Ascending aorta (tissue), 2 donors: ENCODE measurements at places on chromosomes 7 and 10. TPM values are rescaled to one million over a fixed set of nuclear protein-coding genes. Genes with fewer than 3 reads are reported as not detected.

DNA sequence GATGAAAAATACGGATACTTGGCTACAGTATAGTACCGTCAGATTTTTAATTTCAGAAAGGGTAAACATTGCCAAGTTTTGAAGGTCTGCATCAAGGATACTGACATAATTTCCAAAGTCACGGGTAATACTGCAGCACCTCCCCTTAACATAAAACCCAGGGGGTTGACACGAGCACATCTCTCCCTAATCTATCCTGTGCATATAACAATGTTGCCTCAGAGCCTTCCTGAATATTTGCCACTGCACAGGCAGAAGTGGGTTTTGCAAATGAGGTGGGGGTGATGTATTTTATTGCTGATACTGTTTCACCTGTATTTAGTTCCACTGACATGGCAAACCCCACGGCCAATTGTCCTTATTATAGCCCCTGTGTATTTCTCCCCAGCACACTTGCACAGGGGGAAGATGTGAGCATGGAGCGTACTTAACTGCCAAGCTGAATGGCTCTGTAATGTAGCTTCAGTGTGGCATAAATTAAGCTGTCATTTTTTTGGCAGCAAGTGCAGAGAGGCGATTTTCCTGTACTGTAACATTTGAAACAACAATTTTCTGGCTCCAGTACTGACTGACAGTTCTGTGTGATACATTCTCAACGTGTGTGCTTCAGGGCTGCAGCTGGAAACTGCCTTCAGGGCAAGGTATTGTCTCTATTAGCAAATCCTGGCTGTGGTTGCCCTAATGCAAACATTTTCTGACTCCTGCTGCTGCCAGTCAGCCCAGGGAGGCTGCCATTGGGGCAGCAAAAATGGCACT is 299.6 kb upstream of the SP4 start:
- H3K36me3 ChIP-seq, result no peaks in the 10 kb centered on the region
- H3K27ac ChIP-seq, result no peak overlapping the region
- no peak for DNase-seq
- H3K27me3 ChIP-seq, result no peaks in the 10 kb centered on the region
- no peaks in the 10 kb centered on the region for H3K4me1 ChIP-seq
- H3K4me3 ChIP-seq, result no peak overlapping the region

DNA sequence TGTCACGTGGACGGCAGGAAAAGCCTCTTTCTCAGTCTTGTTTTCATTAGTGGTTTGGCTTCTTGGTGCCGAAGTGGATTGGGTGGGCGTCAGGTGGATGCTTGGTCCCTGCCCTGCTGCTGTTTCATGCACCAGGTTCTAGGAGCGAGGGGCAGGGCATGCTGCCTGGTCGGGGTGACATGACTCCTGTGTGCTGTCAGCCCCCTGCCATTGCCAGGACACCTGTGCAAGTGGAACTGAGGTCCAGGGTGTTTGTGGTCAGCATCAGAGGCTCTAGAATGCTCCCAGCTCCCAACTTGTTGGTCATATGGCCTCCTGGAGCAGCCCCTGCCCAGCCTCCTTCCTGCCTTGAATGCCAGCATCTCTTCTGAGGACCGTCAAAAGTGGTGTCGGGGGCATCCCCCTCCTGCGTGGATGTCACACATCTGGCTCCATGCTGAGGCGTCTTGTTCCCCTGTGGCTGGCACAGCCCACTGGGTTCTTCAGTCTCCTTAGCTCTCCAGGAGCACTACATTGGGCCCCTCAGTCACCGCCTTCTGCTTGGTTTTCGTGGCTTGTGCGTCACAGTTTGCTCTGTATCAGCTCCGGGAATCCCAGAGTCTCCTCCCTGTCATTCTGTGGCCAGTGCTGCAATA is 24.8 kb downstream of the ADCY1 start:
- no peaks in the 10 kb centered on the region for H3K36me3 ChIP-seq
- peak; percentile 25 for DNase-seq
- H3K27me3 ChIP-seq, result no peaks in the 10 kb centered on the region

- H3K27me3 ChIP-seq, result no peaks in the 10 kb centered on the region
- H3K4me1 ChIP-seq, result no peaks in the 10 kb centered on the region
- no peaks in the 10 kb centered on the region for H3K36me3 ChIP-seq
- no peak overlapping the region for H3K4me3 ChIP-seq
- no peak for DNase-seq
Measured at GRCh38 chr7:3117081-3117480, 73.4 kb upstream of the CARD11 start.

The GSTK1 gene
- 174 TPM for total RNA-seq

DNA sequence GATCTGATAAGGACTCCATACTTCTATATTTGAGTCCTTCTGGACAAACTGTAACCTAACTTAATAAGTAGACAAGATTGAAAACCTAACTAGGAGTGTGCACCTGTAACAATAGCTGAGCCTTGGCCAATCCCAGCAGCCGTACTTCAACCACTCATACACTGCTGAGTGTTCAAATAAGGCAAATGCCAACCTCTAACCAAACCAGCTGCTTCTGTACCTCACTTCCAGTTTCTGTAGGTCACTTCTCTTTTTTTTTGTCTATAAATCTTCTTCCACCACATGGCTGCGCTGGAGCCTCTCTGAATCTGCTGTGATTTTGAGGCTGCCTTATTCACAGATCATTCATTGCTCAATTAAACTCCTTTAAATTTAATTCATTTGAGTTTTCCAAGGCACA is 753.2 kb downstream of the DNAJB9 start:
- H3K4me3 ChIP-seq, result no peak overlapping the region
- no peaks in the 10 kb centered on the region for H3K27me3 ChIP-seq
- no peak overlapping the region for H3K27ac ChIP-seq
- DNase-seq, result no peak

DNA sequence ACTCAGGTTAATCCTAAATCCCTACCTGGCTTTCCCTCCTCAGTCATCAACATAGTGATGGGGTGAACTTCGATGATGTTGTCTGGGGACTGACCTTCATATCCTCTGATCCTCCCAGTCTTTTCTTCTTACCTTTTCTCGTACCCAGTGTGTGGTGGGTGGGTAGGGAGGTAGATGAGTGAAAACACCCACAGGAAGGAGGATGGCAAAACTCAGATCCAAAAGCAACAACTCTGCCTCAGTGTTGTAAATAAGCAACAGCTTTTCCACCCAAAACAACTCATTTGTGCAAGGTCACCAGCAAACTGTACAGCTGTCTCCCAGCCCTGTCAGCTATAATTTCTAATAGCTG is 38.6 kb downstream of the VOPP1 start:
- no peak overlapping the region for H3K4me3 ChIP-seq
- H3K4me1 ChIP-seq, result peaks cover 16% of the 10 kb centered on the region
- H3K36me3 ChIP-seq, result no peaks in the 10 kb centered on the region

DNA sequence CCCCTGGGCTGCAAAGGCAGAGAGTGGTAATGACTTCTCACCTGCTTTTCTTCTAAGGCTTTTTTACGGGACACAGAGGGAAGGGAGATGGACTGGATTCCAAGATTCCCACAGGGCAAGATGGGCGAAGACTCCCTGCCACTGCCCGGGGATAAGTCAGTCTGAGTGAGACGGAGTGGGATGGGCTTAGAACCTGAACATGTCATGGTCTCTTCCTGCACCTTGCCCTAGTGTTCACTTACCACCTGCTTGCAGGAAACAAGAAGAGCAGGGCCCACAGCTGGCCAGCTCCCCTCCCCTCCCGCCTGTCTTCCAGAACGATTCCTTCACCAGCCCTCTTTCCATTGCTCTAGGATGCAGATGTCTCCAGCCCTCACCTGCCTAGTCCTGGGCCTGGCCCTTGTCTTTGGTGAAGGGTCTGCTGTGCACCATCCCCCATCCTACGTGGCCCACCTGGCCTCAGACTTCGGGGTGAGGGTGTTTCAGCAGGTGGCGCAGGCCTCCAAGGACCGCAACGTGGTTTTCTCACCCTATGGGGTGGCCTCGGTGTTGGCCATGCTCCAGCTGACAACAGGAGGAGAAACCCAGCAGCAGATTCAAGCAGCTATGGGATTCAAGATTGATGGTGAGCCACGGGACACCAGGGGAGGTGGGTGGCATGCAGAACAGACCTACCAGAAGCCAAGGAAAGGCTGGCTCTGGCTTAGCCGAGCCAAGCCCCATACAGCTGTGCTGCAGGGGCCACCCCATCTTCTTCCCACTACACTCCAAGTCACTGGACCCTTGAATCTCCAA is 1.3 kb downstream of the SERPINE1 start:
- H3K4me3 ChIP-seq, result peak overlapping the region; percentile 56
- H3K36me3 ChIP-seq, result peaks cover 24% of the 10 kb centered on the region
- H3K4me1 ChIP-seq, result peaks cover 54% of the 10 kb centered on the region
- H3K27ac ChIP-seq, result peak overlapping the region; percentile 96

DNA sequence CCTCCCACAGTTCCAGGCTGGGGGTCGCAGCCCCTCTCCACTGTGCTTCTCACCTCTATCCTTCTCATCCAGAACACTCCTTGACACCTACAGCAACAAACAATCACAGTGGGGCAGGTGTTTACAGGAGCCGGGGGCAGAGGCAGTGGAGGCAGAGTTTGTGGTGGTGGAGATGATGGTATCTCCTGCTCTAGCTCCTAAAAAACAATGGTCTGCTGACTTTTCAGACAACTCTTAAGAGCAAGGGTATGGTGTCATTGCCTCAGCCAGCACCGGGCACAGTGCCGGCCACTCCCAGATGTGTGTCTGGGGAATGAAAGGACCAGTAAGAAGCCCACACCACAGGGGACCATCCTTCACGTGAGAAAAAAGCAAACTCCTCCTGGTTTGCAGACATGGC is 36.3 kb upstream of the ANTXRL start:
- H3K4me1 ChIP-seq, result peaks cover 8% of the 10 kb centered on the region
- no peaks in the 10 kb centered on the region for H3K27me3 ChIP-seq
- no peak for DNase-seq
- no peak overlapping the region for H3K4me3 ChIP-seq

DNA sequence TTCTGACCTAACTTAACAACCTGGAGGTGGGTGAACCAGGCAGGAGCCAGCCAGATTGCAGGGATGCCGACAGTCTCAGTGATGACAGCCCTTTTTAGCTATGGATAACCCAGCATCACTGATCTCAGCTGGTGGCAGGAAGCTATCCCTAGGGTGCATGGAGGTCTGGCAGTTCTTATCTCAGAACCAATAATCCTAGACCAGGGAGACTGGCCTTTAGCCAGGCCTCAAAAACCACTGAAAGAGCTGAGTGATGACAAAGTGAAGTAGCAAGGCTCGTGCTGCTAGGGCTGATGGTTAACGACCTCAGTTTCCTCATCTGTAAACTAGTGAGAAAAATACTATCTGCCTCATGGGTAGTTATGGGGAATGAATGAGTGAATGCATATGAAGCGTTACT is 112.5 kb downstream of the RALA start:
- no peak overlapping the region for H3K27ac ChIP-seq
- no peaks in the 10 kb centered on the region for H3K4me1 ChIP-seq
- H3K27me3 ChIP-seq, result no peaks in the 10 kb centered on the region
- no peak overlapping the region for H3K4me3 ChIP-seq
- DNase-seq, result no peak

DNA sequence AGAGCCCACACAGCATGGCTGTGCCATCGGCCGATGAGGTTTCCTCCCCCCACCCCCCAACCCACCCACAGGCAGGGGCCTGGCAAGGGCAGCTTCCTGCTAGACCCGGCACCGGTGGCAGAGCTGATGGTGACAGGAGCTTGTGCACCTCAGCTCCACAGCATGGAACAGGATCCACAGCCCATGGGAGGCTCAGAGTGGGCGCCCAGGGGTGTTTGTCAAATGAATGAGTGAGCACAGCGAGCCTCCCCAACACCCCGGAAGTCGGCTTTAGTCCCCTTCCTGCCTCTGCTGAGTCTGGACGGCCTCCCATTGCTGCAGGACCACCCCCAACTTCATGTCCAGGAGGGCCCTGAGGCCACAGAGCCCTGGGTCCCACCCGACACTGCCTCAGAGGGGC is 68.9 kb downstream of the PDGFA start:
- no peak for DNase-seq
- no peak overlapping the region for H3K27ac ChIP-seq
- no peak overlapping the region for H3K4me3 ChIP-seq
- peaks cover 7% of the 10 kb centered on the region for H3K4me1 ChIP-seq

The CUL2 gene
- 9.7 TPM for total RNA-seq

GRCh38 chr10:52316500-52316899 is 2.4 kb downstream of the DKK1 start:
- H3K27ac ChIP-seq, result no peak overlapping the region
- no peak overlapping the region for H3K4me3 ChIP-seq
- no peak for DNase-seq
- peaks cover 16% of the 10 kb centered on the region for H3K4me1 ChIP-seq
- no peaks in the 10 kb centered on the region for H3K36me3 ChIP-seq

DNA sequence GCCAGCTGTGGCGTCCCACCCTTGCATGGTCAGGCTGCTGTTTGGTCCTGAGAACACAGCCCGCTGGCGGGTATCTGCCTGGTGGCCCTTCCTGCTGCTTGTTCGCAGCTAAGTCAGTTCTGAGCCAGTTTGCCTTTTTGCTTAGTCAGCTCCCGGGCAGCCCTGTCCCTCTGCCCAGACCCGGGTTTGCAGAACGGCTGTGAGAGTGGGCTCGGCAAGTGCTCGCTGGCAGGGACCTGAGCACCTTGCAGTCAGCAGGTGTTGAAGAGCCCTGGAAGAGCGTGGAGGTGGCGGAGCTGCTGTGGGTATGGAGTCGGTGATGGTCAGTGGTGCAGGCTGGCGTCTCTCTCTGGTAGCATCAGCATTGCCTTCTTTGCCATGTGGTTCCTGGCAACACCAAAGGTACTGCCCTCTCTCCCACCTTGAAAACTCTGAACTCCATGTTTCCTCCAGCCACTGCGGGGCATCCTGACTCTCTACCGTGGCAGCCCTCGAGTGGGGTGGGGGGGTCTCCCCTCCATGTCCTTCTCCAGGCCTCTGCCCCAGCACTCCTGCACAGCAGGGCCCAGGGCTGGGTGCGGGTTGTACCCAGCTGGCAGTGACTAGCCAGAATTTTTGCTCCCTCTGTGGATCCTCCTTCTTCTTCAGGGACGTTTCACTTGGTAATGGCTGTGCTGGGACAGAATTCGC is 4.6 kb downstream of the INPP5A start:
- H3K4me3 ChIP-seq, result peak overlapping the region; percentile 8
- H3K27ac ChIP-seq, result no peak overlapping the region
- DNase-seq, result no peak
- H3K27me3 ChIP-seq, result no peaks in the 10 kb centered on the region
- H3K36me3 ChIP-seq, result no peaks in the 10 kb centered on the region

The COL17A1 gene
- total RNA-seq, result 0.64 TPM

- DNase-seq, result no peak
- H3K36me3 ChIP-seq, result no peaks in the 10 kb centered on the region
- H3K27ac ChIP-seq, result peak overlapping the region; percentile 94
- H3K4me1 ChIP-seq, result no peaks in the 10 kb centered on the region
Measured at GRCh38 chr7:6576024-6576866, 1.0 kb upstream of the ZDHHC4 start.

DNA sequence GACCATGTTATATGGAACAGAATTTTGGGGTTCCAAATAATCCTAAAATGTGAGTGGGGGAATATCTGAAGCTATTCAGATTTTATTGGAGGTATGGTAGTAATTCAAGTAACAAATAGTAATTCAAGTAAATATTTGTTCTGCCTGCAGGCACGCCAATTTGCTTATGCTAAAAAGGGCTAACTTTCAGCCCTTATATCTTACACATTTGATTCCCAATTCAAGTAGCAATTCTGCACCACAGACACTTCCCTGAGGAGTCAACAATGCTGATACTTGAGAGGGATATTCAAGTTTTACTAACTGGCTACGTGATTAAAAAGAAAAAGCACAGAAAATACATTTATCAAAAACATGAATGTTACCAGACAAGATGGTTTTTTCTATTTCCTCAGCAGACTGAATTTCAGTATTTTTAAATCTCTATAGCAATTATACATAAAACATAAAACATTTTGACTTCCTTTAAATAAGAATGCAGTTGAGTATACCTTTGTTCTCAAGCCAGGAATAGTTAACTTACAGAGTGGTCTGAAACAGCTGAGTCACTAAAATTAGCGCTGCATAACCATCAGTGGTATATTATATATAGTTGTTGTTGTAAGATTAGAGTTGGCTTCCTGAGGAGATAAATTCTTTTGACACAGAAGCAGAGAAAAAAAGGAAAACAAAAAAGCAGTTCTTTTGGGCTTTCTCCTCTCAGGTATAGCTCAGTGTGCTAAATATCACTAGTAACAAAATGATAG is 33.9 kb downstream of the MTPN start:
- H3K4me1 ChIP-seq, result no peaks in the 10 kb centered on the region
- H3K27me3 ChIP-seq, result no peaks in the 10 kb centered on the region
